ENCODE measurements at places on chromosomes 12 and 14. TPM values are rescaled to one million over a fixed set of nuclear protein-coding genes. Genes with fewer than 3 reads are reported as not detected.
A peak's percentile ranks its signal among the peaks of the same experiment; 100 is the strongest.

DNA sequence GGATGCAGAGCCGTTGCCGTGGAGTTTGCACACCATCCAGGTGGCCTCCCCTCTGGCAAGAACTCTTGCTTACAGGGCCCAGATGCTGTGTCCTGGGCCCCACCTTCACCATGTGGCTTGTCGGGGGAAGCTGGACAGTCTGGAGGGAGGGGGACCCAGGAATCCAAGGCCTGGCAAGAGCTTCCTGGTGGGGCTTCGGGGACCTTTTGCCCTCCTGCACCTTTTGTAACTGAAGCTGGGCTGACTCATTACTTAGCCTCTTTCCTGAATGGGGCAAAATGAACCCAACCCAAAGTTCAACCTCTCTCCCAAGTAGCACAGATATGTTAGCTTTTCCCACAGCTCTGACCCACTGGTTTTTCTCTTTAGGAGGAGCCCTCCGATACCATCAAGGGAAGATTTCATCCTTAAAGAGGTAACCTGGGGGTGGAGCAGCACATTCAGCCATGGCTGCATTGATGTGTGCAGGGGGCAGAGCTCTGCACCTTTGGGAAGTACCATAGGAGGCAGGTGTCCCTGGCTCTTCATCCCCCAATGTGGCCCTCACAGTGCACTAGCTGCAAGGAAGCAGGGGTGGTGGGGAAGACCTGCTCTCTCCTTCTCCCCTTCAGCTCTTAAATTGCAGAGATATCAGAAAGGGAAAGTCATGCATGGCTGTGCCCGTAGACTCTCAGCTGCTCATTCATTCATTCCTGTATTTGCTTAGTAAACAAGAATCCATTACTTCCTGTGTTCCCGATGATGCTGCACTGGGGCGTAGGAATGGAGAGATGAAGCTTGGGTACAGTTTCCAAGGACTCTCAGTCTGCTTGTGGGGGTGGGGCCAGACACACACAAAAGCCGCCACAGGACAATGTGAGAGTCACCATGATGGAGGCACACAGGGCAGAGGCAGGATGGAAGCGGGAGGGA lies 13.0 kb downstream of the MVK start:
- H3K4me1 ChIP-seq: no peaks in the 10 kb centered on the region
- peak; percentile 55 for DNase-seq
- H3K27ac ChIP-seq: no peak overlapping the region
- no peak overlapping the region for H3K4me3 ChIP-seq
- no peaks in the 10 kb centered on the region for H3K27me3 ChIP-seq

GRCh38 chr14:81471062-81471461 lies 62.6 kb downstream of the SEL1L start:
- H3K36me3 ChIP-seq: peaks cover 14% of the 10 kb centered on the region
- H3K4me3 ChIP-seq: no peak overlapping the region
- no peaks in the 10 kb centered on the region for H3K4me1 ChIP-seq
- no peak overlapping the region for H3K27ac ChIP-seq
- no peak for DNase-seq

DNA sequence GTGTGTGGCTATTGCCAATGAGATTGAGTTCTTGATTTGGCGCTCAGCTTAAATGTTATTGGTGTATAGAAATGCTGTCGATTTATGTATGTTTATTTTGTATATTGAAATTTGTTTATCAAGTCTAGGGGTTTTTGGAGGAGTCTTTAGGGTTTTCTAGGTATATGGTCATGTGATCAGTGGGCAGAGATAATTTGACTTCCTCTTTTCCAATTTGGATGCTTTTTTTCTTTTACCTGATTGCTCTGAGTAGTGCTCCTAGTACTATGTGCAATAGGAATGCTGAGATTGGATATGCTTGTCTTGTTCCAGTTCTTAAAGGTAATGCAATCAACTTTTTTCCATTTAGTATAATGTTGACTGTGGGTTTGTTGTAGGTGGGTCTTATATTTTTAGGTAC lies 99.8 kb upstream of the PMCH start:
- no peaks in the 10 kb centered on the region for H3K27me3 ChIP-seq
- H3K36me3 ChIP-seq: no peaks in the 10 kb centered on the region
- no peak overlapping the region for H3K27ac ChIP-seq
- DNase-seq: no peak
- H3K4me3 ChIP-seq: no peak overlapping the region
- H3K4me1 ChIP-seq: no peaks in the 10 kb centered on the region

- H3K4me3 ChIP-seq: no peak overlapping the region
- H3K27me3 ChIP-seq: no peaks in the 10 kb centered on the region
- no peaks in the 10 kb centered on the region for H3K36me3 ChIP-seq
- DNase-seq: no peak
- H3K27ac ChIP-seq: no peak overlapping the region
Observed at GRCh38 chr12:19419086-19419485, 20.2 kb upstream of the AEBP2 start.

- no peaks in the 10 kb centered on the region for H3K4me1 ChIP-seq
- DNase-seq: no peak
- no peaks in the 10 kb centered on the region for H3K36me3 ChIP-seq
- no peak overlapping the region for H3K27ac ChIP-seq
Observed at GRCh38 chr12:45879363-45879895, 110.9 kb downstream of the SCAF11 start.

DNA sequence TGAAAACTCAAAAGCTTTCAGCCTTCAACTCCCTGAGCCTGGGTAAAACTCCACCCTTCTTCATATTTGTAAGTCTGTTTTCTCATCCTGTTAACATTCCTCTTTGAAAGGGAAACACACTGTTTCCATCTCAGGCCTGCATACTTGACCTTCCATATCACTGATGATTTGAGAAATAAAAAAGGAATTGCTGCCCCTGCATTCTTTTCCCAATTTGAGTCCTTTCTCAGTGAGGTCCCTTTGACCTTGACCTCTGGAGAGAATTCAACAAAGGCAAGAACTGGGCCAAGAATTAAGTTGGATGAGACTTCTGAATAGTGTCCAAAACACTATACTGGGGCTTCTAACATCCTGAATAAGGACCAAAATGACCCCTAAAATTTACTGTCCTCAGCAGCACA lies 108.0 kb downstream of the AEBP2 start:
- no peaks in the 10 kb centered on the region for H3K27me3 ChIP-seq
- H3K4me3 ChIP-seq: no peak overlapping the region
- peaks cover 19% of the 10 kb centered on the region for H3K4me1 ChIP-seq
- DNase-seq: peak; percentile 65
- peak overlapping the region; percentile 40 for H3K27ac ChIP-seq

The RASSF9 gene
- total RNA-seq: 5.8 TPM

The ERP29 gene
- 77.4 TPM for total RNA-seq

DNA sequence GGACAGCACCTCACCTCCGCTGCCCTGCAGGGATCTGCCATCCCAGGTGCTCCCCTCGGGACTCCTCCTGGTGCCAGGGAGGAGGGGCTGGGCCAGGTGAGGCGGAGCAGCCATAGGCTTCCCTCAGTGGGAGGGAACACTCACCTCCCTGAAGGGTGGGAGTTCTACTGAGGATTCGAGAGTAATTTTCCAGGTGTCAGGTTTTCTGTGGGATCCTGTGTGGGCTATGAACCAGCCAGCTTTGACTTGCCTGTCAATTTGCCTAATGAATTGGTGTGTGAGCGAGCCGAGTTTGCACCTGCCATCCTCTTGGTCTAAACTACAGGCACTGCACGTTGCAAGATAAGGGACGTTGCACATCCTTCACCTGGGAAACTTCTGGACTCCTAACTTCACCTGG lies 50.3 kb downstream of the NOC4L start:
- H3K36me3 ChIP-seq: no peaks in the 10 kb centered on the region
- no peaks in the 10 kb centered on the region for H3K4me1 ChIP-seq
- no peak overlapping the region for H3K27ac ChIP-seq
- no peak overlapping the region for H3K4me3 ChIP-seq

The ETFBKMT gene
- total RNA-seq: 4.7 TPM

DNA sequence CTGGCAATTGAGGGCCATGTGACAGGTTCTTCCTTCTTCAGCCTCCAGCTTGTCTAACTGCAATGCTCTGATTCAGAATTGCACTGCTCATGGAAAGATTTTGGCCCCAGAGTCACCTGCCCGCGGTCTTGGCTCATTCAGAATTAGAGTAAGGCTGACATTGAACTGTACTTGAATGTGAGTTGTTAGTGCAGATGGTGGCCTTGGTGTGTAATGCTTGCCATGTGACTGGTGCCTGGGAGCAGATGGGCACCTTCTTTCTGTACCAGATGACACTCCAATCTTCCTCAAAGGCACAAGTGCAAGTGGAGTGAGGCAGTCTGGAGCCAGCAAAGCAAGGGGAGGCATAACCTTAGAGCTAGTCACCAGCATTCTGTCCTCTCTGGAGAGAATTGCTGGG lies 36.5 kb upstream of the ANO4 start:
- no peak for DNase-seq
- no peaks in the 10 kb centered on the region for H3K27me3 ChIP-seq
- no peak overlapping the region for H3K27ac ChIP-seq

DNA sequence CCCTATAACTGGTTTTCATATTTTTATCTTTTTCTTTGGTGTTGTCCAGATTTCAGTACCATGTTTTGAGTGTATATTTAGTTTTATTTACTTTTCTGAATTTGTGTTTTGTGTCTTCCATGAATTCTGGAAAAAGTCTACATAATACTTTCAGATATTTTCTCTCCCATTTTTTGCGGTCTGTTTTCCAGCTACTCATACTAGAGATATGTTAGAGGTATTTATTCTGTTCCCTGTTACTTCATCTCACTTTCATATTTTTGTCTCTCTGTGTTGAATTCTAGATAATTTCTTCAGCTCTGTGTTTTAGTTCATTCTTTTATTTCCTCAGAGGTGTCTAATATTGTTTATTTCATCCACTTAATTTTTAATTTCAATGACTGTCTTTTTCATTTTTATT lies 74.2 kb downstream of the IFT81 start:
- no peak overlapping the region for H3K4me3 ChIP-seq
- H3K4me1 ChIP-seq: peaks cover 21% of the 10 kb centered on the region
- peaks cover 3% of the 10 kb centered on the region for H3K36me3 ChIP-seq
- peak; percentile 38 for DNase-seq
- H3K27me3 ChIP-seq: no peaks in the 10 kb centered on the region
- H3K27ac ChIP-seq: peak overlapping the region; percentile 63

DNA sequence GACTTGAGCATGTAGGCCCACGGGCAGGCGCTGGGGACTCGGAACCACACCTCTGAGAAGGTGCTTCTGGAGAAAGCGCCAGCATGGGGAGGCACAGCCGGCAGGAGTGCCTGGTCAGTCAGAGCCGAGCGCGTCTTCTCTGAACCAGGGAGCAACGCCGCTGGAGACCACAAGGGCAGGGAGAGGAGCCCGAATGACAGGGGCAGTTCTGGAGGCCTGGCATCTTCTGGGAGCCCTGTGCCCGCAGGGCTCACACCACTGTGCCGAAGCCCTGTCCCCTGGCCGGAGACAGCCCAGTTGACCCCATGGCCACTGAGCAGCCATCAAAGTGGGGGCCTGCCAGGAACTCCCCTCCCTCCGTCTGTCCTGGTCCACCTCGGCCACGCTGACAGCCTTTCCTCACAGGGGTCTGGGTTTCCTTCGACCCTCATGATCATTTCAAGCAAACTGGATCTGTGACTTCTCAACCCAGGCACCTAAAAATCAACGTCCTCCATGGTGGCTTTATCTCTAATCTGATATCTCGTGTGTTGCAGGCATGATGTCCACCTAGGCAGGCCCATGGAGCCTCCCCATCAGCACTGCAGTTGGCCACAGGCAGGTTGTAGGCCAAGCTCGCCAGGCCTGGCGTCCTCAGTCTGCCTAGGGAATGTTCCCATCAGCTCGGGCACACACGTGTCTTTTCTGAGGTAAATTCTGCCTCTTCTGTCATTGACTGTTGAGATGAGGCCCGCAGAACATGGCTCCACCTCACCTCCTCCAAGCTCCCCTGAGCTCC lies 299.3 kb upstream of the RTL1 start:
- H3K4me3 ChIP-seq: no peak overlapping the region
- no peaks in the 10 kb centered on the region for H3K4me1 ChIP-seq
- H3K27me3 ChIP-seq: no peaks in the 10 kb centered on the region
- no peaks in the 10 kb centered on the region for H3K36me3 ChIP-seq
- no peak for DNase-seq

- no peaks in the 10 kb centered on the region for H3K4me1 ChIP-seq
- H3K36me3 ChIP-seq: no peaks in the 10 kb centered on the region
- no peak overlapping the region for H3K27ac ChIP-seq
- H3K27me3 ChIP-seq: no peaks in the 10 kb centered on the region
Observed at GRCh38 chr12:46752396-46752795, 73.4 kb downstream of the SLC38A4 start.

The LMNTD1 gene
- not detected for total RNA-seq

The RPGRIP1 gene
- under 0.01 TPM for total RNA-seq

DNA sequence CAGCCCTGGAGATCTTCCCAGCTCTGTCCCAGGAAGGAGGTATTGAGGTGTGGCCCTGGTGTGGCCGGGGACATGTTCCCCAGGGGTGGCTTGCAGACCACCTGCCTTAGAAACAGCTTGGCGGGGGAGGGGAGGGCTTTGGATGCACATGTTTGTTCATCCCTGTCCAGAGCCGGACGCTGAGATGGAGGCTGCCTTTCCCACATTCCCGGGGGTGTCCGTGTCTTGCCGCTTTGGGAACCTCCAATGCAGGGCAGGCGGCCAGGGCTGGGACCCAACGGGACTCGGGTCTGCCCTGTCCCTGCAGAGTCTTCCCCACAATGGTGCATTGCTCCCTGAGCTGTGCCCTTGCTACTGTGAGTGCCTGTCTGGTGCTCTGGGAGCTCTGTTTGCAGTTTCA lies 319.5 kb upstream of the SFSWAP start:
- H3K4me3 ChIP-seq: no peak overlapping the region
- no peaks in the 10 kb centered on the region for H3K4me1 ChIP-seq
- no peak overlapping the region for H3K27ac ChIP-seq
- H3K27me3 ChIP-seq: no peaks in the 10 kb centered on the region
- no peaks in the 10 kb centered on the region for H3K36me3 ChIP-seq
- DNase-seq: peak; percentile 66

The MYO1A gene
- total RNA-seq: under 0.01 TPM

The SYCP3 gene
- total RNA-seq: 0.88 TPM

- H3K36me3 ChIP-seq: no peaks in the 10 kb centered on the region
- no peak for DNase-seq
- H3K27me3 ChIP-seq: no peaks in the 10 kb centered on the region
- H3K4me3 ChIP-seq: no peak overlapping the region
- H3K4me1 ChIP-seq: peaks cover 7% of the 10 kb centered on the region
- H3K27ac ChIP-seq: no peak overlapping the region
Observed at GRCh38 chr12:126704609-126705008, 1562.4 kb upstream of the TMEM132C start.

- no peak overlapping the region for H3K27ac ChIP-seq
- no peaks in the 10 kb centered on the region for H3K36me3 ChIP-seq
- DNase-seq: no peak
- H3K4me1 ChIP-seq: peaks cover 3% of the 10 kb centered on the region
- H3K4me3 ChIP-seq: no peak overlapping the region
- H3K27me3 ChIP-seq: peaks cover 5% of the 10 kb centered on the region
Observed at GRCh38 chr12:7180685-7181084, 8.8 kb upstream of the PEX5 start.
